ENCODE measurements at places on chromosomes 4 and X.

- DNase-seq, result no peak
Measured at GRCh38 chr4:174260099-174260498, 23.4 kb downstream of the FBXO8 start.

- no peak for DNase-seq
Measured at GRCh38 chr4:26687728-26688127, 103.8 kb downstream of the TBC1D19 start.

DNA sequence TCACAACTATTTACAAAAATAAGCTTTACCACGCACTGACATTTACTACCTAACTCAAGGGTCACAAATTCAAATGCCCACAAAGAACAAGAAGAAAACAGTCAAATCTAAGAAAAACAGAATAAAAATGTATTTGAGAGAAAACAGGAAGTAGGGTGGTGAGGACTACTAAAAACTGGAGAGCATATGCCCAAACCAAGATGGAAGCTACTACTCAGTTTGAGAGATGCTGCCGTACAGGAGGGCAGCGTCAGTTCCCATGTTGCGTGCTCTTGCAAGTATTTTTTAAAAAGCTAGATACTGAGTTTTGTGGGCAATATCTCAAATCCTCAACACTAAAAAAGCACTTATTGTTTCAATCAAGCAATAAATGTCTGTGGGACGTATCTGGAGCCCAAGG lies 16.2 kb downstream of the HNRNPD start:
- DNase-seq, result no peak

DNA sequence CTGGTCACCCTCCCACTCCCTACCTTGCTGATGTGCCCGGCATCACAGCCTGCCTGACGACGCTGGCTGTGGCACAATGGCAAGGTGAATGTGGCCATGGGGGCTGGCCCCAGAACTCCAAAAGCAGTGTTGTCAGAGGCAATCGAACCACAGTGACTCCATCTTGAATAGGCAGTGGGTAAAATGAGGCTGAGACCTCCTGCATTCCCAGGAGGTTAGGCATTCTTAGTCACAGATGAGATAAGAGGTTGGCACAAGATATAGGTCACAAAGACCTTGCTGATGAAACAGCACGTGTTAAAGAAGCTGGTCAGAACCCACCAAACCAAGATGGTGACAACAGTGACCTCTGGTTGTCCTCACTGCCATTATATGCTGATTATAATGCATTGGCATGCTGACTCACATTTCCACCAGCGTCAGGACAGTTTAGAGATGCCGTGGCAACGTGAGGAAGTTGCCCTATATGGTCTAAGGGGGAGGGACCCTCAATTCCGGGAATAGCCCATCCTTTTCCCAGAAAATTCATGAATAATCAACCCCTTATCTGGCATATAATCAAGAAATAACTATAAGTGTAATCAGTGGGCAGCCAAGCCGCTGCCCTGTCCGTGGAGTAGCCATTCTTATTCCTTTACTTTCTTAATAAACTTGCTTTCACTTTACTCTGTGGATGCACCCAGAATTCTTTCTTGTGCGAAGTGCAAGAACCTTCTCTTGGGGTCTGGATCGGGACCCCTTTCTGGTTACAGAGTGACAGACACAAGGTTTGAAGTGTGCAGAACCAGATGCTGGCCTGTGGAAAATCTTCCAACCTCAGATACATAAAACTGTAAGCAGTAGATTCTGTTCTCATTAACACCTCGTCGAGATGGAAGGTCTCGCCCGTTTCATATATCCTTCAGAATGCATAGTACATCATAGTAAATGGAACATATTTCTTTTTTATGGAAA lies 26.8 kb upstream of the CLDN24 start:
- DNase-seq, result no peak

GRCh38 chr4:24026596-24026995 lies 136.7 kb upstream of the PPARGC1A start:
- DNase-seq, result no peak

- no peak for DNase-seq
Measured at GRCh38 chr4:40314951-40315350, 20.2 kb upstream of the CHRNA9 start.

DNA sequence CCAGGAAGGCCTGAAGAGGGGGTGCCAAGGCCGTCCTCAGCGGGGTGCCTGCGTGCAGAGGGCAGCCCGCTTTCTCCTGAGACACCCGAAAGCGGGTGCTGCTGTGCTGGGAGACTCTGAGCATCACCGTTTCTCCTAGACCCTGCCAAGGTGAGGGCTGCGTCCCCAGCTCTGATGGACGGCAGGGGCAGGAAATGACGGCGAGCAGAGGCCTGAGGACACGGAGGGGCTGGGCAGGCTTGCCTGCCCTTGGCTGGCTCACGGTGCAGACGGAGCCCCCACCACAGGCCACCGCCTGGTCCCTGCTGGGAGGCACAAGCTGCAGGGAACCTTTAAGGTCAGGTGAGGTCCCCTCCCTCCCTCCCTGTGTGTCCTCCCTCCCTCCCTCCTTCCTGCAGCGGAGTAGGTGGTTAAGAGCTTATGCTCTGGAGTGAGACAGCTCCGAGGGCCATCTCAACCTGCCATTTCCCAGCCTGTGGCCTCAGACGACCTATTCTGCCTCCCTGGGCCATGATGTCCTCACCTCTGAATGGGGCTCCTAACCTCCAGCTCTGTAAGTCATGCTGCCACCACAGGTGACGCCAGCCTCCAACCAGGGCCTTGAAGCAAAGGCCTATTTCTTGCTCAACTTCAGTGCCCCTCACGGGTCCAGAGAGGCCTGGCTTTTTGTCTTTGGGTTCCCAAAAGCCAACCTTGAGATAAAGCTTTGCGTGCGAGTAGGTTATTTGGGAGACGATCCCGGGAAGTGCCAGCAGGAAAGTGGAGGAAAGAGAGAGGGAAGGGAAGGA lies 54.2 kb upstream of the GRPEL1 start:
- no peak for DNase-seq

- peak; percentile 53 for DNase-seq
Measured at GRCh38 chr4:81505004-81505598, 33.4 kb upstream of the RASGEF1B start.

DNA sequence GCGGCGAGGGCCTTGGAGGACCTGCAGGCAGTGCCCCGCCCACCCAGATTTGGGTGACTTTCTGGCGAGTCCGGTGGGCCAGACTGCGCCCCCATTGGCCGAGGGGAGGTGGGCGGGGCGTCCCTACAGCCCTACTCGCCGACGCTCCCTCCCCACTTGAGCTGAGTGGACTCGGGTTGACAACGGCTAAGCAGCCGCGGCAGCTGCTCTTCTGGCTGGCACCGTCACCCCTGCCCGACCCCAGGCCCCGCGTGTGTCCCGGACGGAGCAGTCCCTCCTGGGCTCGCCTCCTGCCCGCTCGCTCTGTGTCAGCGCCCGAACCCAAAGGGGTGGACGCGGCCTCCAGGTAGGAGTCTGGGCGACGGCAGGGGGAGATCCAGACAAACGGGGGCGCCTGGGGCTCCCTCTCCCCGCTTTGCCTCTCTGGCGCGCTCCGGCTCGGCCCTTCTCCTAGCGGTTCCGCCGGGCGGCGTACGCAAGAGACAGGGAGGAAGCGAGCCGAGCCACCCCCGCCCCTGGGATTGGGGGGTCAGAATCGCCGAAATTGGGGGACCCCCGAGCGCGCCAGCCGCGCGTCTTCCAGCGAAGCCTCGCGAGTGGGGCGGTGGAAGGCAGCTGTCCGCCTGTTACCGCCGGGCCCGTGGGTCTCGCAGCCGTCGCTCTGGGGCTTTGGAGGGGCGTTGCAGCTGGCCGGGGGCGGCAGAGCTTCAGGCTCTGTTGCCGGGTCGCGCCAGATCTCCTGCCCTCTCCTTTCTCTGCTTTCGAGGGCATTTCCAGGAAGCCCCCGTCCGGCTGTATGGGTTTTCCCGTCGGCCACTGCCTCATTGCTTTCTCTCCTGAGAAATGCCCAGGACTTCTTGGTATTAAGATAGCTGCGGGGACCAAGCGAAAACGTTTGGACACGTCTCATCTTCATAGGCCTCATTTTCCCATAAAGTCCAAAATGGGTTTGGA lies 46.3 kb downstream of the STARD8 start:
- no peak for DNase-seq

- DNase-seq, result no peak
Measured at GRCh38 chr4:152064282-152064681, 303.5 kb upstream of the GATB start.

GRCh38 chr4:17093481-17093880 lies 195.0 kb upstream of the LDB2 start:
- DNase-seq, result no peak

DNA sequence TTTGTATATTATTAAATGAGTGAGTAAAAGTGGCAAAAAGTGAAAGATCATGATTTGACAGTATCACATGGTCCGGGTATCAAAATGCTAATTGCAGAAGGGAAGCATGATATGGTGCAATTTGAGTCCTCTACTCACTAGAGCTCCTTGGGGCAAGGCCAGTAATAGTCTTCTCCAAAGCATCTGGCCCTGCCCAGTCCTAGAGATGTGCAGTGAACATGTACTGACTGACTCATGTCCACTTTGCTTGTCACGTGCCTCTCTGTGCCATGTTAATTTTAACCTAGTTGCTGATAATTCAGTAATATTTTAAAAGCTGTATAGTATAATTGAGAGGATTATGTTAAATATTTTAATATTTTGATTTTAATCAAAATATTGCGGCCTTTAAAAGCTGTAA lies 54.6 kb upstream of the TENM3 start:
- DNase-seq, result no peak

GRCh38 chr4:1243451-1244080 lies 5.4 kb downstream of the CTBP1 start:
- no peak for DNase-seq

- DNase-seq, result no peak
Measured at GRCh38 chrX:78119521-78120227, 15.6 kb downstream of the PGK1 start.

DNA sequence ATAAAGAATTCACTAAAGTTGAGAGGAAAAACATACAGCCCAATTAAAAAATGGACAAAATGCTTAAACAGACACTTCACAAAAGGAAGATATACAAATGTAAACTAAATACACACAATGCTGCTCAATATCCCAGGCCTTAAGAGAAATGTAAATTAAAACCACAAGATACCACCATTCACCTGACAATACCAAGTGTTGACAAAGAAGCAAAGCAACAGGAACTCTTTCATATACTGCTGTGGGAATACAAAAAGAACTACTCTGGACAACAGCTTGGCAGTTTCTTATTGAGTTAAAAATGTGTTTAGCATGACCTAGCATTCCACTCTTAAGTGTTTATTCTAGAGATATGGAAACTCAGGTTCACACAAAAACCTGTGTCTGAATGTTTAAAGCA lies 71.3 kb downstream of the ABCB7 start:
- no peak for DNase-seq

GRCh38 chr4:53712408-53713020 lies 121.2 kb upstream of the LNX1 start:
- DNase-seq, result no peak

DNA sequence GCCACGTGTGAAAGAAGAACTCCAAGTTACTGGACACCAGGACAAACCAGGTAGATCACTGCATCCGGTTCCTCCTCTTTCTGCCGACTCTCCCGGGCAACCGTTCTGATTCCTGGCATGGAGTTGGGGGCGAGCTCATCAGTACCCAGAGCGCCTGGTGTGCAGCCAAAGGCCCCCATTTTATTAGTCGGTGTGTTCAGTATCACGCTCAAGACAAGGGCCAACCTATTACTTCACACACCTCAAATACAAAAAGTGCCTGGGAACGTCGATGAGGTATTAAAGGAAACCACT lies 2.8 kb upstream of the CTBP1 start:
- DNase-seq, result no peak

- DNase-seq, result no peak
Measured at GRCh38 chrX:104254442-104255115, at the start of gene ESX1. Gene ESX1, minus strand, starts transcription at chrX:104254933. Its CDS starts 84 bp downstream, at chrX:104254849.

- no peak for DNase-seq
Measured at GRCh38 chr4:40688446-40689095, 58.9 kb upstream of the RBM47 start.

DNA sequence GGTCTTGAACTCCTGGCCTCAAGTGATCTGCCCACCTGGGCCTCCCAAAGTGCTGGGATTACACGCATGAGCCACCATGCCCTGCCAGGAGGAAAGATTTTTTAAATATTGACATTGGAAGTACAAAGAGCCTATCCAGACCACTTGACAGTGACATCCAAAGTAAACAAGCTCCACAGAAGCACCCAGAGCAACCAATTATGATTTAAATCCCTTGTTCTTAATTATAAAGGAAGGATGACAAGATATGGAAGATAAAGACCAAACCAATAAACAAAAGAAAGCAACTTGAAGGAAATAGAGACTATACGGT lies 27.7 kb upstream of the RPL34 start:
- no peak for DNase-seq

- DNase-seq, result no peak
Measured at GRCh38 chr4:16158504-16158852, 67.8 kb downstream of the TAPT1 start.

- no peak for DNase-seq
Measured at GRCh38 chrX:54423161-54423888, 16.9 kb upstream of the TSR2 start.

DNA sequence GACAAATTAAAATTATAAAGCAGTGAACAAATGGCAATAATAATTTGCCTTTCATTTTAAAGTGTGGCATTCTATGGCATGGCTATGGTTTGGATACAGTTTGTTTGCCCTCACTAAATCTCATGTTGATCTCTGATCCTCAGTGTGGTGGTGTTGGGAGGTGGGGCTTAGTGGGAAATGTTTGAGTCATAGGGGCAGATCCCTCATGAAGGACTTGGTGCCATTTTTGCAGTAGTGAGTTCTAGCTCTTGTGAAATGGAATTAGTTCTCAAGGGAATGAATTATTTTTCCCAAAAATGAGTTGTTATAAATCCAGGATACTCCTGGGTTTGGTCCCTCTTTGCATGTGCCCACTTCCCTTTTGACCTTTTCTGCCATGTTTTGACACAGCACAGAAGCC lies 181.4 kb downstream of the AMELX start:
- DNase-seq, result no peak

GRCh38 chrX:1883772-1884171 lies 268.9 kb downstream of the ASMT start:
- no peak for DNase-seq

DNA sequence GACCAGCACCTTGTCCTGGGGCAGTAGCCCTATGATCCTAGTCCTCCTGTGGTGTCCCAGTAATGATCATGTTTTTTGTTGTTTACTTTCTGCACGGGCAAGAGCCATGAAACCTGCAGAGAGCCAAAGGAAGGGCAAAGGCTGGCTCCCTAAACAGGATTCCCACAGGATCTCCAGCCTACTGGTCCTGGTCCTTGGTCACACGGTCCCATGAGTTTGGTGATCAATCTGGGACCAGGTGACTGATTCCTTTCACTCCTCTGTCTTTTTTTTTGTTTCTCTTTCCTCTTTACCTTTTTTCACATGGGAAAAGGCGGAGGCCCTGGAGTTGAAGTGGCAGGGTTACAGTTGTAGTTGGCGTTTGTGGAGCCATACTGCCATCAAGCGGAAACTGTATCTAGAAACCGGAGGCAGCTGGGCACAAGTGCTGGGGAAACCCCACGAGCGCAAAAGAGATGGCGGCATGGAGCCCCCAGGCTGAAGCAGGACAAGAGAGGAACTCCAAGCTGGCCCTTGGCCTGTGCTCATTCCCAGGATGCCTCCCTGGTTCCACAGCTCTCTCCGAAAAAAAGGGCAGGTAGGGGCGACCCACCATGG lies 34.6 kb downstream of the NBDY start:
- no peak for DNase-seq

GRCh38 chrX:27915617-27916016 lies 65.6 kb downstream of the DCAF8L1 start:
- DNase-seq, result no peak

GRCh38 chrX:130874751-130875150 lies 28.3 kb downstream of the ENOX2 start:
- no peak for DNase-seq

All from activated CD4-positive, alpha-beta T cell treated with anti-CD3 and anti-CD28 coated beads for 1 hour (primary cell).